IPS DF 6.9 (cell line): ENCODE measurements at places on chromosomes 5 and 9.

DNA sequence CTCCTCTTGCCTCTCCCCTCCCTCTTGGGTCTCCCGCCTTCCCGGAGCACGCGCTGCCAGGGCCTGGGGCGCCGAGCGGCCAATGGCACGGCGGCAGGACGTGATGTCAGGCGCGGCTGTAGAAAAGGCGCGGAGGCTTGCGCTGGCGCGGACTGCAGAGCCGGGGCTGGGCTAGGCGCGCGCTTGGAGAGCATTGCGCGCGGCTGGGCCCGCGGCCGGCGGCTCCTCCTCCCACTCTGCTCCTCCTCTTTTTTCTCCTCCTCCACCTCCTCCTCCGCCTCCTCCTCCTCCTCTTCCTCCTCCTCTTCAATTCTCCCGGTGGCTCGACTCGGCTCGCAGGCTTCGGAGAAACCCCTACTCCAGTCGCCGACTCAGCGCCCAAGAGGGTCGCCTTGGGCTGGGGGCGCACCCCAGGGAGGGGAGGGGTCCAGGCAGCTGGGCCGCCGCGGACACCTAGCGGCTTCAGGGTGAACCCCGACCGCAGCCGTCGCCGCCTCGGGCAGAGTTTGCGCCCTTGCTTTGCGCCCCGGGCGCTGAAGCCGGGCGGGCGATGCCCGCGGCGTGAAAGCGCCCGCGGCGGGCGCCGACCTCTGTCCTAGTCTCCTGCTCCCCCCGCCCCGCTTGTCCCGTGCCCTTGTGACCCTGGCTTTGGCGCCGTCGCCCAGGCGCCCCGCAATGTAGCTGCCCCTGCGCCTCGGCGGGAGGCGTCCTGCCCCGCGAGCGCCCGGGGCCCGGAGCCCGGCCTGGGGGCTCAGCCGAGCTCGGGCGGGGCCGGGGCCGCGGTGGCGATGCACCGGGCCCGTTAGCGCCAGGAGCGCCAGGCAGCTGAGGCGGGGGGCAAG is at the start of gene LHX2:
LHX2 (plus strand) TSS at position 309 of the 842 bp plus-strand sequence. CDS start 581 bp downstream, outside the sequence.
- no peak for DNase-seq

GRCh38 chr9:77125665-77126064 is 51.7 kb upstream of the VPS13A start:
- DNase-seq, result no peak

DNA sequence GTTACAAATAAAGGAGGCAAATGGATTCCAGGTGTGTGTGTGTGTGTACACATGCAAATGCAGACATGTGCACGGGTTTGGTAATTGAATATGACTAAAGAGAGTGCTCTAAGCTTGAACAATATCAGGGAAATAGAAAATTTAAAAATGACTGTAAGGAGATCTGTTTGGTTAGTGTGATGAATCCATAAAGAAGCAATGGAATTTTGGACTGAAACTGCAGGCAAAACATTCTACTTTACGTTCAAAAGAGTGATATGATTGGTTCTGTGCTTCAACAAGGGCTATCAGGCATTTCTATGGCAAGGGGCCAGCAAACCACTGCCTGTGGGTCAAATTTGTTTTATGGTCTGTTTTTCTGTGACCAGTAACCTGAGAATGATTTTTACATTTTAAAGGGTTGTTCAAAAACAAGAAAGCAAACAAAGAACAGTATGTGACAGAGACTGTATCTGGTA is 332.8 kb upstream of the KLF9 start:
- no peak for DNase-seq

DNA sequence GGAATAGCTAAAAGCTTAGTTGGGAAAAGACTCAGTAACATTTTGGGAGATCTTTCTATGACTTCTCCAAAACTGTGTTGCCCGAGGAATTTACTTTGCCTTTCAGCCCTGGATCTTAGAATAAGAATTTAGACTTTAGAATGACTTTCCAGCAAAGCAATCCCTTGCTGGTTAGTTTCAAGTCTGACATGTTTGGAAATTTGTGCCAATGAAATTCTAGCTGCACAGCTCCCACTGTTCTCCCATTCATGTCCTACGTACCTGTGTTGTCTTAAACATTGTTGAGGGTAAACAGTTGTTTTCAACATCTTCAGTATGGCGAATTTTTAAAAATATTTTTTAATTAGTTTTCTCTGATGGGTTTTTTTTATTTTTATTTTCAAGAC is 111.4 kb downstream of the CCDC192 start:
- no peak for DNase-seq

DNA sequence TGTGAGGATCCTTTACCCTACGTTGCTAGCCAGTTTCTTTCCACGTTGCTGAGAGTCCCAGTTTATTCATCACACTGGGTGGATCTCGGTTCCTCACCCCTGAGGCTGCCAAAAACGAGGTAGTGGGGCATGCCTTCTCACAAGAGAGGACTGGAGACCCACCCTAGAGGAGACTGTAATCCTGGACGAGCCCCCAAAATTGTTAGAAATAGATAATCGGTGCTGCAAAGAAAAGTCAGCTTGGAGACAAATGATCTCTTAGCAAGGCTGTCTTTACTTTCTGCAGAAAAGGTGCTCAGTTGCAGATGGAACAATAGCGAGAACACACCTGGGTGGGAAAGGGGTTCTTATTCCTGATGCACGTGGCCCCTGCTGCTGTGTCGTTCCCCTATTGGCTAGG is 101.8 kb downstream of the TMEM167A start:
- DNase-seq, result no peak

DNA sequence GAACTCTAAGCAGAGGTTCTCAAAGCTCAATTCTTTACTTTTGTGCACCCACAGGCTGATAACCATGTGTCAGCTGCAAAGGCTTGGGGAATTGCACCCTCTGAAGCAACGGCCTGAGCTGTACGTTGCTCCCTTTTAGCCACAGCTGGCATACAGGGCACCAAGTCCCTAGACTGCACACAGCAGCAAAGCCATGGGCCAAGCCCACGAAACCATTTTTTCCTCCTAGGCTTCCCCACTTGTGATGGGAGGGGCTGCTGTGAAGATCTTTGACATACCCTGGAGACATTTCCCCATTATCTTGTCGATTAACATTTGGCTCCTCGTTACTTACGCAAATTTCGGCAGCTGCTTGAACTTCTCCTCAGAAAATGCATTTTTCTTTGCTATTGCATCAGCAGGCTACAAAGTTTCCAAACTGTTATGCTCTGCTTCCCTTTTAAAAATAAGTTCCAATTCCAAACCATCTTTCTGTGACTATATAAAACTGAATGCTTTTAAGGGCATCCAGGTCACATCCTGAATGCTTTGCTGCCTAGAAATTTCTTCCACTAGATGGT is 23.0 kb downstream of the KIAA0825 start:
- DNase-seq, result no peak

DNA sequence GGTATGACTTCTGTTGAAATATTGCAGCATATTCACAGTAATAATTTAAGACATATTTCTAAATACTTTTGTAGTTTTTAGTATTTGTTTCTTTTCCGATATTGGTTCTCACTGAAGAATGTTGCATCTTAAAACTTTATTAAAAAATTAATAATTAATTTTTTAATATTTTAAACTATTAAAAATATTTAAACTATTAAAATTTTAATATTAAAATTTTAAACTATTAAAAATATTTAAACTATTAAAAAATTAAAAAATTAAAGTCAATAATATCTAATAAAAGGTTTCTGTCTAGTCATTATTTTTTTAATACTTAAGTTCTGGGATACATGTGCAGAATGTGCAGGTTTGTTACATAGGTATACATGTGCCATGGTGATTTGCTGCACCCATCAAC is 149.3 kb upstream of the CCNH start:
- DNase-seq, result no peak

GRCh38 chr5:142881076-142881783 is 111.1 kb downstream of the ARHGAP26 start:
- DNase-seq, result peak; percentile 9

DNA sequence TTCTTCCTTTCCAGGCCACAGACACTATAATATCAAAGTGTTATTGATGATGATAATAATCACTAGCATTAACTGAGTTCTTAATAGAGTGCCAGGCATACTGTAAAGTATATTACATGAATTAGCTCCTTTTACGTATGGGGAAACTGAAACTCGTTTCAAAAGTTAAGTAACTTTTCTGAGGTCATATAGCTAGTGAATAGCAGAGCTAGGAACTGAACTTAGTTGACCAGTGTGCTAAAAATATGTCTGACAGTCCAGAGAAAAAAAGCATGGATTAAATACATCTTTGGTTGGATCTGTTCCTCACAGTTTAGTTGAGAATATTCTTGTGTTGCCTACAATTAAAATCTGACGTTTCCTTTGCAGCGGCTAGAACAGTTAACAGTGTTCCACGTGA is 18.4 kb upstream of the CATSPER3 start:
- DNase-seq, result no peak

- no peak for DNase-seq
These were observed 188.8 kb downstream of the NTRK2 start for GRCh38 chr9:84858364-84858763.

GRCh38 chr9:5863092-5863746 is 27.5 kb upstream of the MLANA start:
- no peak for DNase-seq

- DNase-seq, result no peak
These were observed 23.5 kb downstream of the ODF2 start for GRCh38 chr9:128479262-128479661.

DNA sequence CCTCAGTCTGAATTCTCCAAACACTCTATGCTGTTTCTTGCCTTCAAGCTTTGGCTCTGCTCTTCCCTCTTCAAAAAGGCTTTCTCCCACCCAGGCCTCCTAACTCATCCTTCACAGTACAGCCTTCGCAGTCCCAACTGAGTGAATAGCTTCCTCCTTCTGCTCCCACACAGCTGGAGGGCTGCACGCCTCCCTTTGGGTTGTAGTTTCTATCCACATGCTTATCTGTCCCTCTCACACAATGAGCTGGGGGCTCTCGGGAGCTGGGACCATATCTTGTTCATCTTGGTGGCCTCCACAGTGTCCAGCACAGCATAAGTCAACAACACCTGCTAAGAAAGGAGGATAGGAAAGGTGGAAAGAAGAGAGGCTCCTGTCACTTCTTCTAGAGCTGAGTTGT is 69.5 kb upstream of the XPA start:
- no peak for DNase-seq

DNA sequence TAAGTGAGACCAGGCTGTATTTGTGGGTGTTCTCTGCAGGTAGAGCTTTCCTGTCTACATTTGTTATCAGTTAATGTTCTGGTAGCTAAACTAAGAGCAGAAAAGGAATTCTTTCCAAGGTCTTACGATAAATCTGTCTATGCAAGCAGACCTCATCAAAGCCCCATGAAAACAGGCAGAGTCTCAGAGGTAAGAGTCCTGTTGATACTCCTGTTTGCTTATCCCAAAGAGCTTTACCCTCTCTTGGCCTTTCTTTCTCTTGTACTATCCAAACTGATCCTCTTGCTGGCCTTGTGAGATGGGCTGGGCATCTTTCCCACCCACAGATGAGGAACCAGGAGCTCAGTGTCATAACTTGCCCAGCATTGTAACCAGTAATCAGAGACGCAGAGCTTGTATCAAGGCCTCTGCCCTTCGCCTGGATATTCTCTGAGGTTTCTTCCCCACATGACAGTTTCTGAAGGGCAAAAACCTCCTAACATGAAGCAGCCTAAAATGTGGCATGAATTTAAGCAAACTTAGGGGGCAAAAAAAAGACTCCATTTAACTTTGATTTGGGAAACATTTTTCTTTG is 33.5 kb downstream of the PRKACG start:
- no peak for DNase-seq

DNA sequence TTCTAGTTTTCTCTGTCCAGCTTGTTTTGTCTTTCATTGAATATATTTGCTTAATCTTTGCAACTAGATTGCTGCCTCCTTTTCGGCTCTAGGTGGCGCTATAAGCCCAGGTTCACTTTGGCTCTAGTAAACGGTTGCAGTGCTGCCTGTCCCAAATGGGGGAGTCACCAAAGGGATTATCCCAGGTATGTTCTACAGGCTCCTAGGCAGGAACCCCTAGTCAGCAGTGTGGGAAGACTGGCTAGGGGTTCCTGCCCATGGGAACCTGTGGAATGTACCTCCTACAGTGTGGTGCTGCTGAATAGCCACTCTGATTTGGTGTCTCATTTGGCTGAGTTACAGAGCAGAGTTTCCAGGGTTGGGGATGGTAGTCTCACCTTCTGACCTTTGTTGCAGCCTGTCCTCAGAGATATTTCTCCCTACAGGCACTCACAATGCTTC is 85.2 kb downstream of the ARSB start:
- peak; percentile 41 for DNase-seq

DNA sequence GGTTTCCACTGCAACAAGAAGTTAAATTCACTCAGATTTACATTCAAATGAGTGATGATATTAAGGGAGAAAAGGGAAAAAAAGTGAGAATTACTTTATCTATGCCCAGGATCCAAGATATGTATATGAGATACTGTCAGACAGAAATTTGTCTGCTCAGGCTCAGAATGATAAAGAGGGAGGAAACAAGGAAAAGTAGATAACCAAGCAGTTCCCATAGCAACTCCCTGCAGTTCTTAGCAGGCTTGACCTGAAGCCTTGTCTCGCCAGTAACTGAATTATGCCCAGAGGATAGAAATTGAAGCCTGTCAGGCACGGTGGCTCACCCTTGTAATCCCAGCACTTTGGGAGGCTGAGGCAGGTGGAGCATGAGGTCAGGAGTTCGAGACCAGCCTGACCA is 304.4 kb downstream of the TLE1 start:
- DNase-seq, result no peak

DNA sequence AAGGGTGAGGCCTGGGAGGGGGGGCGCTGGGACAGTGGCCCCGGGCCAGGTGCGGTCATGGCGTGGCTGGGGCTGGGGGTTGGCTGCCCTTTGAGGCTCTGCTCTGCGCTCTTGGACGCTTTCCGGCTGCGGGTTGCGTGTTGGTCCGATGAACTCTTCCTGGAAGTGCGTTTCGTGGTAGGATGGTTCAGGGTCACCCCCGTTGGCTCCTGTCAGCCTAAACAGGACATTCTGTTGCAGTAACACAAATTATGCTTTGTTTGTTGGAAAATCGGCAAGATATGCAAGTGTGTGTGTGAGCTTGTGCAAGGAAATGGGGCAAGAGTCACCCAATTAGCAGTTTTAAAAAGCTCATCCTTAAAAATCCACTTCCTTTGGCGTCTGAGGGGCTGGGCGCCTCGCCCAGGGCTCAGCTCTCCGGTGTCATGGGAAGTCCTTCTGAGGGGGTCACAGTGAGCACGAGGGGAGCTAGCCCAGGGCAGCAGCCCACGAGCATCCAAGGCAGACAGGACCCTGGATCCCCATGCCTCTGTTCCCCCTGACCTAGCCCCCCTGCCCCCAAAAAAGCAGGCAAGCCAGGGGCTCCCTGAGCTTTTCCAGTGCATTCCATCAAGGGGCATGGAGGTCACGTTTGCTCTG is 22.2 kb upstream of the RNU6ATAC start:
- no peak for DNase-seq

DNA sequence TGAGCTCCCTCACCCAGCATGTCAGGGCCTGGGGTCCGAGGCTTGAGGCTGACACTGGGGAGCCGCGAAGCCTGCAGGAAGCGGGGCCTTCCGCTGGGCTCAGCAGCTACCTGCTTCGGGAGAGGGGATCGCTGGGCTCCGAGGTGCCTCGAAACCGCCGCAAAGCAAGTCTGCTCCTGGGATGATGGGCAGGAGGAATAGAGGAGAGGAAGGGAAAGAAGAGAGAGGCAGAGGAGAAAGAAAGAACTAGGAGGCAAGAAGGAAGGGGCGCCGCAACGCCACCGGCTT is 1.5 kb upstream of the PRDM12 start:
- no peak for DNase-seq
